HCT116 (cell line): ENCODE measurements at places on chromosomes 12 and 14.
A peak's percentile ranks its signal among the peaks of the same experiment; 100 is the strongest.

DNA sequence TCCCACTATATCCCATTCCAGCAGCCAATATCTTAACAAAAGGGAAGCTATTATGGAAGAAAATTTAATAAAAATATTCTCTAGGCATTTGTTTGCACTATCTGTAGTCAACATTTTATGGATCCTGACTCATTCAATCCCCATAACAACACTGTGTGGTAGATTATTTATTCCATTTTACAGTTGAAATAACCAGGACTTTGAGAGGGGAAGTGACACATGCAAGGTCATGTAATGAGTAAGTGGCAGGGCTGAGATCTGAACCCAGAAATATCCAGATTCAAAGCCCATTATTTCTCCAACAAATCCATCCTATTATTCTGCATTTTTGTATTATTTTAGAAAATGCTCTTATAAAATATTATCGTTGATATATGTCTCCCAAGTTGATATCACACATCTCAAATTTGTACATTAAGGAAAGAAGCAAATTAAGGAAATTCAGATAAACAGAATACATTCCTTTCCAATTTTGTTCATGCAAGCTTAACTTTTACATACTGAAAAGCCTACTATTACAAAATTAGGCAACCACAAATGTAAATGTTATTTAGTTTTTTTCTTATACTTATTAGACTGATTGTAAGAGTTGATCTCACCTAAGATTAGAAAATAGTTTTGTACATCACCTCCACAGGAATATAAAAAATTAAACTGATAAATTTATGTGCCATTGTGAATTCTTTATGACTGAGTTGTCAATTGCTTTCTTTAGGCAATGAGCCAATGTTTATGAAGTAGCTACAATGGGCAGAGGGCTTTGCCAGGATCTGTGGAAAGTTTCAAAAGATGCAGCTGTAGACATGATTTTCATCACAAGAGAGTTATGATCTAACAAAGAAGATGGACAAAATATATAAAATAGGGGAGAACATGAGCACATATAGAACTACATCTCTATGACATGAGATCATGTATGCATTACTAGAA lies 55.1 kb upstream of the E2F7 start:
- peak; percentile 24 for DNase-seq

- no peak for DNase-seq
These were observed 150.1 kb downstream of the CAPZA3 start for GRCh38 chr12:18888047-18888446.

DNA sequence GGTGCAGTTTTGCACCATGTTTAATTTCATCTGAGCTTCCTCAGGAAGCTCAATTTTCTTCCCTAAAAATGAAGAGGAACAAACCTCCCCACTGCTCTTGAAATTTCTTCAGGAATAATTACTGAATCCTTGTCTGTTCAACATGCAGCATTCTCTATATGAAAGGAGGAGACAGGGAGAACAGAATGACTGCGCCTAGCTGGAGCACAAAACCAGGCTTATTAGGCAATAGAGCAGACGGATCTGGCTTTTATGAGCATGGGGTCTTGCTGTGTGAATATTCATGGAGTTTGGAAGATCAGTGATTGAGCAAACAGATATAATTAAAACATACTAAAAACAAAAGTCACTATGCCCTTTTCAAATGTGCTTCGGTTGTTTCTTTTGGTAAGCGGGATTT lies 148.1 kb downstream of the SUDS3 start:
- no peak for DNase-seq

GRCh38 chr12:132108211-132108832 lies 35.8 kb downstream of the DDX51 start:
- DNase-seq: no peak

- DNase-seq: no peak
These were observed 64.2 kb downstream of the CHGA start for GRCh38 chr14:92987148-92987570.

DNA sequence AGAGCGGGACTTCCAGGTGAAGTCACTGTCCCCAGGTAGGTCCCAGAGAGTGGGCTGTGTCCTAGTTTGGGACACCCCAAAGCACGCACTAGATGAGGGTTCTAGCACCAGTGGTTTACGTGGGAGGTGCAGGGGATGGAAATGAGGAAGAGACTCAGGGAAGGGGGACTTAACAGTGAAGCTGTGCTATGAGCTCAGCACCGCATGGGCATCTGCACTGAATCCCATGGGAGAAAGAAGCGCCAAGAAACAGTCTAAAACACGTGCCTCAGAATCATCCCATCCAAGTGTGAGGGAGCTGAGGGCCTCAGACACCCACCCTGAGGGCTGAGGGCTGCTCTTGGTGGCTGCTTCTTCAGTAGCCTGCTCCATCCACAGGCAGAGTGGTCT lies 71.5 kb upstream of the ZFP36L1 start:
- DNase-seq: no peak

- no peak for DNase-seq
These were observed 171.7 kb upstream of the RTL1 start for GRCh38 chr14:101075025-101075800.

GRCh38 chr12:24719293-24719721 lies 229.6 kb downstream of the BCAT1 start:
- no peak for DNase-seq

DNA sequence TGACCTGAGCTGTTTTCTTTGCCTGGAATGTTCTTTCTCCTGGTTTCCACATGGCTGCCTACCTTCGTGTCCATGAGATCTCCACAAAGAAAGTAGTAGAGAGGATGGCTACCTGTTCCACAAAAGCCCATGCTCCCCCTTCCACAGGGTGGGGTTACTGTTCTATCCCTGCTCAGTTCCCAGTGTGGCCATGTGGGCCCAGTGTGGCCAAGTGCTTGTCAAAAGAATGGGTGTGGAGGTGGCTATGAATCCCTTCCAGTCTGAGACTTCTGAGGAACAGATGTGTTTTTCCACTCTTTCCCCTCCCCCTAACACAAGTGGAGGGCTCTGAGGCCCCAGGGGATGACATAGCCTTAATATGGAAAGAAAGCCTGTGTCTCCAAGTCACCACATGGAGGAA lies 26.2 kb upstream of the HSP90B1 start:
- no peak for DNase-seq

GRCh38 chr12:71749666-71750065 lies 5.0 kb upstream of the RAB21 start:
- DNase-seq: no peak

- no peak for DNase-seq
These were observed 325.5 kb downstream of the TMEM121 start for GRCh38 chr14:105851716-105852377.

DNA sequence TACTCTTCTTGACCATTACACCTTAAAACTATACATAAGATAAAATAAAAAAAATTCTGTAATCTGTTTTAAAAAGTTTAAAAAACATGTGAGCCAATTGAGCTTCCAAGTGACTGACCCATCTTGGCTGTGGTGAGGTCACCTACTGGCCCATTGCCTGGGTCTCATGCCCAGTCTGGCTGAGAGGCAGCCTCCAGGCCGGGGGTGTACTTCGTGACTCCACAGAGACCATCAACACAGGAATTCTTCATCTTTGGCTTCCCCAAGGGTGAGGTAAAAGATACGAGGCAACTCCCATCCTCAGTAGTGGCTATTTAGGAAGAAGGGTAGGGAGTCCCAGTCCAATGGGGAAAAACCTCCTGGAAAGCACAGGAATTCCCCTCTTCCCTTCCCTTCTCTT lies 113.2 kb downstream of the APAF1 start:
- no peak for DNase-seq

- DNase-seq: no peak
These were observed 124.5 kb downstream of the BTG1 start for GRCh38 chr12:92020983-92021665.

DNA sequence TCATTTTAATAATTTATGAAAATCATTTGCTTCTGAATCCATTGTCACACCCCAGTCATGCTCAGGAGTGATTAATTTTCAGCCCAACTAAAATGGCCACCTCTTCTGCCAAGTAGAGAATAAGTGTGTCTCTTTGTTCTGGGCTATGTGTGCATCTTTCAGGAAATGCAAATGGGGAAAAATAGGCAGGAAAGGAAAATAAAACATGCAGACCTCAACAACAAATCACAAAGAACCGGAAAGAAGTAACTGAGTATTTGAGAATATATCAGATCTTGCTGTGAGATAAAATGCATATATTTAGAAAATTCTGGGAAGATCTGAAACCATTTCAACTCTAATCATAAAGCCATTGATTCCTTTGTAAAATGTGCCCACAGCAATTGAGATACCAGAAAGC lies 763.9 kb downstream of the GALC start:
- no peak for DNase-seq

DNA sequence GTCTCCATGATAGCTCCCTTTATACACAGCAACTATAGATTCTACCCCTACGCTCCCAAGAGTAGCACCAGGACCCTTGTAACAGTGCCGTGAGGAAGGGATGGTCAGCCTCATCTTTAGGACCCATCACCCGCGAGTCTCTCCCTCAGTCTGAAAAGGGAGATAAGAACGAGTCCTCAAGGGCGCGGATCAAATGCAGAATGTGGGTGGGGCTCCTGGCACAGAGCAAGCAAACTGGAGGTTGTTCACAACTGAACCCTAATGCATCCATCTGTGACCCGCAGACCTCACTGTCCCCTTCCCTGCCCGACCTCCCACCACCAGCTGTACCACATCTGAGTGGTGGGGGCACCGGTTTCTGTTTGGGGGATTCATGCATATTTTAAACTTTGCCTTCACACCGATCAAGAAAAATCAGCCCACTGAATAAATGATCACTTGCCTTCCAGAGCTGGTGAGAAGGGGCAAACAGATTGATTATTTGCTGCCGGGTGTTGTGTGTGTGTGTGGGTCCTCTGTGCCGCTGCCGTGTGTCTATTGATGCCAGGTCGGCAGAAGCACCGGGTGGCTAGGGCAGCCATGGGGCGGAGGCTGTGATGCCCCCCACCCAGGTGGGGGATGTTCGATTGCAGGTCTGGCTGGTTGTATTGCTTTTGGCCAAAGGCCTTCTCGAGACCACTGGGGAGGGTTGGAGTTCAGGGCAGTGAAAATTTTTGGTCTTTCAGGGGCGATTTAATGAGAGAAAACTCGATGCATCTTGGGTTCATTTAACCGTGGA lies 35.7 kb upstream of the BEGAIN start:
- DNase-seq: no peak

GRCh38 chr14:98069712-98070171 lies 1202.3 kb downstream of the BCL11B start:
- DNase-seq: no peak

GRCh38 chr12:49983892-49984291 lies 11.1 kb downstream of the AQP6 start:
- no peak for DNase-seq

GRCh38 chr14:69711881-69712560 lies 54.9 kb upstream of the SRSF5 start:
- no peak for DNase-seq

DNA sequence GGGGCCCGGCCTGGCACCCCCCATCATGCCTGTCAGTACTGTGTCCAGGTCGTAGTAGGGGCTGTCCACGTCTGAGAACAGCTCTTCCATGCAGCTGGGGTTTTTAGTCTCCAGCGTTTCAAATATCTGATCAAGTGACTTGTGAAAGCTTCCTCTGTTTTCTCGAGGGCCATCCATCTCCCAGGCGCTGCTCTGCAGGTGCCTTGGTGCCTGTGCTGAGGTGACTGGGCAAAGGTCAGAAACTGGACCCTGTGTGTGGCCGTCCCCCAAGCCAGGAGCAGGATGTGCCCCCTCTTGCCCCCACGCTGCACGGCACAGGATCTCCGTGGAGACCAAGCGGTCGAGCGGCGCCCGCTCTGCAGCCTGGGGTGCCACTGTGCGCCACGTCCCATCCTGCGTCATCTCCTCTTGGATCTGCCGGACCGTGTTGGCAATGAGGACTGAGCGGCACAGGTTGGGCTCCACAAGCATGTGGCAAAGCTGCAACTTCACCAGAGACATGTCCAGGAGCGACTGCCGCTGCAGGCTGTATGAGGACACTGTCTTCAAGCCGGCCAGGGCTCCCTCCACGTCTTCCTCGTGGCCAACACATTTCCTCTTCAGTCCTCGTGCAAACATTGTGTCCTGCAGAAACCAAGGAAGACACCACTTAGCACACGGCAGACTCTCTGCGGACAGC lies 9.4 kb downstream of the CDCA4 start:
- DNase-seq: no peak

GRCh38 chr12:6083601-6084000 lies 40.9 kb downstream of the VWF start:
- DNase-seq: no peak

- DNase-seq: no peak
These were observed 103.5 kb downstream of the CACNA1C start for GRCh38 chr12:2156333-2156732.

- no peak for DNase-seq
These were observed 65.2 kb downstream of the VWF start for GRCh38 chr12:6059221-6059620.

- no peak for DNase-seq
These were observed 11.4 kb downstream of the RGS6 start for GRCh38 chr14:71943695-71944018.

- DNase-seq: peak; percentile 33
These were observed 37.9 kb upstream of the DLK1 start for GRCh38 chr14:100688598-100689461.

DNA sequence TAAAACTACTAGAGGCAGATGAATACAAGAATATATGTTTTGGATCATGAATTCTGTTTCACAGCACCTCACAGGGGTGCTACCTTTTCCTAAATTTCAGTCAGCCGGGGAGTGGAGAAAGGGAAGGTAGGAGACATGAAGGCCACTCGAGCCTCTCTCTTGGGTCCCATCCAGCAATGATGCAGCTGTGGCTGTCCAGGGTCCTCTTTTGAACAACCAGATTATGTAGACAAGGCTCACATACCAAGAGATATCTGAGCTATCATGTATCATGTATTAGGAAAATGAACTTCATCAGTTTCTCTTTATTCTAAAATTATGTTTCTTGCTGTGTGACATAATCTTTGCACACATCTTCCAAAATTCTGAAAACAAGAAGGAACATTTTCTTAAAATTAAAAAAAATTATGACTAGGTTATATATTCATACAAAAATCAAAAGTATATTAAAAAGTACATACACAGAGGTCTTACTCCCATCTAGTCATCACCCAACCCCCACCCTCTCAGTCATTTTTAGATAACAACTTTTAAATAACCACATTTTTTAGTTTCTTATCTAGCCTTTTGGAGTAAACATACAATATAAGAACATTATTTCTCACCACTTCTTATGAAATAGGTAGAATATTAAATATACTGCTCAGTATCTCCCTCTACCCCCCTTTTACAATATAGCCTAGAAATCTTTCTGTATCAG lies 88.7 kb downstream of the ACADS start:
- DNase-seq: no peak

GRCh38 chr12:60644076-60644475 lies 1048.2 kb downstream of the SLC16A7 start:
- no peak for DNase-seq

- DNase-seq: no peak
These were observed 44.4 kb downstream of the PRKCH start for GRCh38 chr14:61365667-61366212.

DNA sequence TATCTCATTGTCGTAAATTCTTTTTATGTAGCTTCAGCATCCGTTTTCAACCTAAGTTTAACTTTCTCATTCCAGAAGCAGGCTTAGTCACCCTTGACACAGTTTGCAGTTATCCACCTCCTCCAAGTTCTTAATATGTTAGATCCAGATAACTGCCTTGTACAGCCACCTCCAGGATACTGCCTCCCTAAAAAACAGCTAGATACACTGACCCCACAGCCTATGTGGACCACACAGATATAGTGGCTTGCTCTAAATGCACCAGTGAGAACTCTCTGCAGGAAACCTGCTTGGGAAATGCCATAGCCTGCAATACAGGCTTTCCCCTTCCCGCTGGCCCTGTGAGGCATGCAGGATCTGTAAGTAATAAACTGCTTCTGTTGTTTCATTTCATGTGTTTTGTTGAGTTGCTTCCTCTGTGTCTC lies 11.1 kb upstream of the RTL1 start:
- DNase-seq: no peak

GRCh38 chr14:100110816-100111215 lies 45.6 kb downstream of the EVL start:
- no peak for DNase-seq
